ENCODE measurements at places on chromosomes 12 and 14.
A peak's percentile ranks its signal among the peaks of the same experiment; 100 is the strongest.

- DNase-seq: no peak
These were observed 51.5 kb downstream of the HCAR2 start for GRCh38 chr12:122651520-122652224.

- no peak for DNase-seq
These were observed 340.6 kb downstream of the PRKD1 start for GRCh38 chr14:29587046-29587445.

DNA sequence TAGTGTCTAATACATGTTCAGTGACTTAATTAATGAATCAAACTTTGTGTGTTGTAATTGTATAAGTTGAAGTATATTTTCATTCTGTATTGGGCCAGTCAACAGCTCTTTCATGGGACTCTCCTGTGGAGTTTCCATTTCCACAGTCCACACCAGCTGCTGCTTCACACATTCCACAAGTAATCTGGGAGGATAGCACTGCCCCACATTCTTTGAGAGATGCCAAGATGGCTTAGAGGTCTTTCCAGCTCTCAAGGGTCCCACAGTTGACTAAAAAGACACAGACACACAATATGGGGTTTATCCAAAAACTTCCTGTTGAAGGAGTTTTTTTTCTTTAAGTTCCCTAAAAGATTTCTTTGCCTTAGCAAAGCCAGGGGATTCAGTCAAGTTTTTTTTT lies 408.3 kb downstream of the AACS start:
- DNase-seq: no peak

DNA sequence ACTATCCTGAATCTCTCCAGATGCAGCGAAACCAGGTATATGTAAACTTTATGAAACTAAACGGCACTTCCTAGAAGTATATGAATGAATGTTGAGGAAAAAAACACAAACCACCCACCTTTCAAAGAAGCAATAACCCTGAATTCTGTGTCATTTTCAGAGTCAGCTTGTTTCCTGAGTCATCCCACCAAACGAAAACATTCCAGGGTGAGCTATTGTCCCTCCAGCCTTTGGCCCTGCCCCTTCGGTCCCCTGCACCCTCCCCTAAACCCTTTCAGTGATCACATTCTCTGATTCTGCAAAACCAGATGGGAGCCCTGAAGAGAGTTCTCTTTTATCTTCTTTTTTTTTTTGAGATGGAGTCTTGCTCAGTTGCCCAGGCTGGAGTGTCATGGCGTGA lies 202.6 kb upstream of the ALG10B start:
- DNase-seq: no peak

GRCh38 chr14:68979722-68980451 lies 785 bp upstream of the ACTN1 start:
- no peak for DNase-seq

- DNase-seq: no peak
These were observed 224.5 kb upstream of the FOXG1 start for GRCh38 chr14:28542040-28542439.

DNA sequence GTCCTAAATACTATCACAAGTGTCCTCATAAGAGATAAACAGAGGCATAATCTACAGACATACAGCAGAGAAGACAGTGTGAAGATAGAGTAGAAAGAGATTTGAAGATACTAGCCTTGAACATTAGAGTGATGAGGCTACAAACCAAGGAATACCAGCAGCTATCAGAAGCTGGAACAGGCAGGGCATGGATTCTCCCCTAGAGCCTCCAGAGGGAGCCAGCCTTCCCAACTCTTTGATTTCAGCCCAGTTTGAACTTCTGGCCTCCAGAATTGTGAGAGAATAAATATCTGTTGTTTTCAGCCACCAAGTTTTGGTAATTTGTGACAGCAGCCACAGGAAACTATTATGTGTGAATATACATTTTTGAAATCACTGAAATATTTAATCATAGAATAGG lies 47.2 kb downstream of the CCDC91 start:
- no peak for DNase-seq

DNA sequence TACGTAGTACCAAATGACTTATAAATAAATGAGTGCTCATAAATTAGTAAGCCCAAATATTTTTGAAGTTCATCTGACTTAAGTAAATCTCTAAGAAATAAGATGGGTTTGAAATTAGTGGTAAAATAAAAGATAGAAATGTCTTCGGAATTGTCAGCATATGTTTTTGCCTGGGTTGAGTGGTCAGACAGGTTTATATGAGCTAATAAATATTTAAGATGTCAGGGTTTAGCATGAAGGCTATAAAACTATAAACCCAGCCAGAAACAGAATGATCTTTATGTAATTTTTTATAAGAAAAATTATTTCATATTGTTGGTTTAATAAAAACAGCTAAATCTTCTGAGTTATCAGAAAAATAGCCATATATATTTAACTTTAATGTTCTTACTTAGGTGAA lies 37.3 kb downstream of the JAG2 start:
- no peak for DNase-seq

- DNase-seq: no peak
These were observed 3.7 kb upstream of the COX8C start for GRCh38 chr14:93343266-93343665.

DNA sequence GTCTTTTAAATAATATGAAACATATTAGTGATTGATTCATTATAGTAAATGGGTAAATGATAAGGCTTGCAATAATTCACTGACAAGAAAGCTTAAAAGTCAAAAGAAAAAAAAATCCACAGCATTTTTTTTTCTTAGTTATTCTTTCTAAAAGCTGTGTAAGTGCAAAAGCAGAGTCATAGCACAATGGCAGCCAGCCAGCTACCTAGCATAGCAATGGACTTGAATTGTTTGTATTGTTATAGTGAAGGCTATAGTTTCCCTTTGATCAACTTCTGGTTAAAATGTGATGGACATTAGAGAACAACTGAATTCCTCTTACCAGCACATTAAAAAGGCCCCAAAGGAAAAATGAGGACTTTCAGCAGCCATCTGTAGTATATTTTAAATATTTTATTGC lies 232.1 kb downstream of the NAV3 start:
- DNase-seq: no peak

DNA sequence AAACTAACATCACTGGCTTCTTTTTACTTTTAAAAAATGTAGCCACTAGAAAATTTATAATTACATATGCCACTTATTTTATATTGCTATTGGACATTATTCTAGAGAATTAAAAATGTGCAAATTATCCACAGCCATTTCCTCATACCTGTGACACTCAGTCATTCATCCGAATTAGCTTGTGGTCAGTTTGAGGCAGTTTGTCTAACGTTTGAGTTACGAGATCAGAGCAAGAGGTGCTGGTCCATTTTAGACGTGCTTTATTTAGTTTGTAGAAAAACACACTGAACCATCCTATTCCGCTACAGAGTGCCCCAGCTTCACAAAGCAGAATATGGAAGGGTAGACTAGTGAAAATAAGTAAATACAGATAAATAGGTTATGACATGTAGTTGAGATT lies 513.0 kb downstream of the NRXN3 start:
- no peak for DNase-seq

DNA sequence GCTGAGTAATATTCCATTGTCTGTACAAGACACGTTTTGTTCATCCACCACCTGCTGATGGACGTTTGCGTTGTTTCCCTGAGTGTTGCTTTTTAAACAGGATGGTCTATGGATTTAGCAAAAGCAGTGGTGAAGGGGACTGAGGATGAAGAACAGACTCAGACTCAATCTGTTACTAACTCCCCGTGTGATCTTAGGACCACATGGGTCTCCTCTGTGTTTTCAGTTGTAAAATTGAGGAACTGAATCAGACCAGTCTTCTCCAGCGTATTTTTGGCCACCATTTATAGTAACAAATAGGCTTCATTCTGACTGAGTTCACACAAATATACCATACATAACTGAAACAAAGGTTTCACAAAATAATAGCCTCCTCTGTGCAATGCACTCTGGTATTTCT lies 85.6 kb downstream of the FOXN3 start:
- DNase-seq: no peak

- no peak for DNase-seq
These were observed 25.6 kb downstream of the KCNK13 start for GRCh38 chr14:90087433-90087832.

DNA sequence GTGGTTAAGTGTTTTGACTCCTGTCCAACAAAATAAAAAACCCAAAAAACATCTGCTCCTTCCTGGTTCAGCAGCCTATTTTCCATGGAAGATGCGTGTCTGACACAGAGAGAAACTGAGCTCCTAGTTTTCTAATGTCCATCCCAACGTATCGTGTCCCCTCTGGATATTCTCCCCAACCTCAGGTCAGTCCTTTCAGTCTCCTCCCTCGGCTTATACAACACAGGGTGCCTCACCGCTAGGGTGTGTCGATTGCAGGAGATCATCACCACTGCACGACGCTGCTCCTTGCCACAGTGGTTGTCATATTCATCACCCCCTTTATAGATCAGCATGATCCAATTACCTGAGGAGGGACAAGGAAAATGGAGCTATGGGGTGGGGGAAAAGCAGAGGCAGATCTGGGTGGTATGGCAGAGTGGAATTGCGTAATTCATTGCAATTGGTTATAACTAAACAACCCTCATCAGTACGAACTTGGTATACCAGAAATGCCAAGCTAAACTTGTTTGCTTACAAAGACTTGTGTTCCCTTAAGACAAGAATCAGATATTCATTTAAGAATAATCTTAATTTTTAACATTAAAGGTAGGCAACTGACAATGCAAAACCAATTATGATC lies 5.8 kb downstream of the M6PR start:
- DNase-seq: no peak

GRCh38 chr12:44960856-44961255 lies 84.7 kb upstream of the NELL2 start:
- no peak for DNase-seq

DNA sequence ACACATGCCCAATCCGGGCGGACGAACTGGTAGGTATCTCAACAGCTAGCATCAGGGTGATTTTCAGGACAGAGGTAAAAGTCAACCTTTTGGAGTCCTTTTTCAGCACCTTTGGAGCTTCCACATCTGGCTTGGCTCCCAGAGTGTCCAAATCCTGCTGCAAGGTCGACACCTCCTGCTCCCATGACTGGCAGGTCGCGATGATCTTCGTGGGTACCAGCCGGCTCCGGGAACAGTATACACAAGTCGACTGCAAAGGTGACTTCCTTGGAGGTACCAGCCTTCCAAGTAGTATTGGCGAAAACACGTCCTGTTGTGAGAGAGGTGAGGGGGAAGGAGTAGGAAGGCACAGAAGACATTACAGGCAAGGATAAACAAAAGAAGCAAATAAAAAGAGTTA lies 672.7 kb downstream of the TMEM121 start:
- DNase-seq: no peak

- DNase-seq: no peak
These were observed 10.1 kb downstream of the KRT80 start for GRCh38 chr12:52181746-52182145.

- peak; percentile 57 for DNase-seq
These were observed 216.2 kb downstream of the BCL11B start for GRCh38 chr14:99055816-99056215.

DNA sequence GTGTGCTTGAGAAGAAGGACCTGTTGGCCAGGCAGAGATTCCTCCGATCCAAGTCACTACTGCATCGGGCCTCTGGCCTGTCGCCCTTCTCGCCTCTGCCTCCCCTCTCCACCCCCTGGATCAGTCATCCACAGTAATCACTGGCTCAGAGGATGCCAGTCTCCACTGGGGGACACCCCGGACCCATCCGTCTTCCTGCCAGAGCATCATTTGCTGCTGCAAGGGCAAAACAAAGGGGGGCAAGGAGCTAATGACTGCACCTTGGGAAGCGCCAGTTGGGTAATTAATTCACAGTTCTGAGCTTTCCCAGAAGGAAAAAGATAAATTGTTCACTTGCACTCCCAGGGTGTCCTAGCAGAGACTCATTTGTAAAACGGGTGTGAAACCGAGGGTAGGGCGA lies 215.4 kb downstream of the GLT1D1 start:
- DNase-seq: no peak

GRCh38 chr12:53267999-53268629 lies at the start of gene ESPL1:
Gene ESPL1 (plus strand): TSS chr12:53268299. CDS start chr12:53268767, 468 bp downstream.
- DNase-seq: peak; percentile 83

DNA sequence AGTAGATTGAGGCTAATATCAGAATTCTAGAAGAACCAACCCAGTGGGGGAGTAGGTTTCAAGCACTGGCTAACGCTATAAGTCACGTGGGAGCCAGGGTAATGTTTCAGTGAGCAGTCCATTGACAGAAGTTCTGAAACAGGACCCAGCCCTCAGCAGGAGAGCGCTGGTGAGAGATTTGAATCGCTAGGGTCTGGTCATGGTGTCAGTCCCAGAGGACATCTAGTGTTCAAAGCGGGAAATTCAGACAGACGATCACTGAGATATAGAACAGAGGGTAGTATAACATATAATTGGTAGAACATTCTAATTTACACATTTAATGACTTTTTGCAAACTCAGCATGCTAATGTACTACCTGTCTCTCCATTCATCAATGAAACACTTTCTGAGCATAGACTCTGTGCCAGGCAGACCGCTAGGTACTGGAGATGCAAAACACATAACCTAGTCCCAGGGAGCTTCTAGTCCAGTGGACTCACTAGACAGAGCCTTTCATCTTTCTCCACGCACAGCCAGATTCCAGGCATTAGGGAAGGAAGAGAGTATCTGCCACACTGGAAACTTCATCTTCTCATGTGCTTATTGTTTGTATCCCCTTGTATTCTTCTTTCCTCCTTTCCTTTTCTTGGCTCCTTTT lies 35.4 kb upstream of the RNASE3 start:
- DNase-seq: peak; percentile 43

DNA sequence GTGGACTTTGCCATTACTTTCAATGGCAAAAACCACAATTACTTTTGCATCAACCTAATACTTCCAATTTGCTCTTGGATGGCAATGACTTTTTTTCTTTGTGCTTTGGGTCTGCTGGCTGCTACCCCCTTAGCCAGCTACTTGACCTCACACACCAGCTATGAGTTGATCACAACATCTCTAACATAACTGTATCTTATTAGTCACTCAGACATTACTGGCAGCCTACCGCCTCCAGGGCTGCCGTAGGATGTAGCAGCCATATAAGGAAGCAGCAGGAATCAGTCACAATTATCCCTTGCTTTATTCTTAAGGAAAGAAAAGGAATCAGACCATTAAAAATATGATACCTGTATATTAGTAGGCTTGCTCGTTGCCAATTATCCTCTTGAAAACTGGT lies 260.5 kb downstream of the ADAMTS20 start:
- DNase-seq: no peak

GRCh38 chr12:52582971-52583456 lies 9.4 kb upstream of the KRT74 start:
- DNase-seq: peak; percentile 62

GRCh38 chr14:22190411-22191191 lies 398.4 kb downstream of the DAD1 start:
- no peak for DNase-seq

DNA sequence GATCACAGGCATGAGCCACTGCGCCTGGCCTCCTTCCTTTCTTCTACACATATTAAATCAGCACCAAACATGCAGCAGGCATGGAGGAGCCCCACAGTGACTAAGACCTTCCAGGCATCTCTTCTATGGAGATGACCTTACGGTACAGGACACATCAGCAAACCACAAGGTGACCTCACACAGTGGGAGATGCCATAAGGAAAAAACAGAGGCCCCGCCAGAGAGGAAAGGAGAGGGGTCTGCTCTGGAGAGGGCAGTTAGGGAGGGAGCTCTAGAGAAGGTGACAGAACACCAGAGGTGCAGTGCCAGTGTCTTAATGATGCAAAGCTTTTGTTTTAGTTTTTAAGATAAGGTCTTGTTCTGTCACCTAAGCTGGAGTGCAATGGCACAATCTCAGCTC lies 81.1 kb upstream of the ESRRB start:
- no peak for DNase-seq

GRCh38 chr14:27845241-27845850 lies 921.2 kb upstream of the FOXG1 start:
- DNase-seq: no peak

GRCh38 chr14:67735336-67736147 lies 33.9 kb downstream of the RDH12 start:
- DNase-seq: no peak

All from CD4-positive, alpha-beta T cell treated with Interleukin-15 for 4 hours (primary cell).